ENCODE measurements at places on chromosomes 5 and 9.
A peak's percentile ranks its signal among the peaks of the same experiment; 100 is the strongest.

DNA sequence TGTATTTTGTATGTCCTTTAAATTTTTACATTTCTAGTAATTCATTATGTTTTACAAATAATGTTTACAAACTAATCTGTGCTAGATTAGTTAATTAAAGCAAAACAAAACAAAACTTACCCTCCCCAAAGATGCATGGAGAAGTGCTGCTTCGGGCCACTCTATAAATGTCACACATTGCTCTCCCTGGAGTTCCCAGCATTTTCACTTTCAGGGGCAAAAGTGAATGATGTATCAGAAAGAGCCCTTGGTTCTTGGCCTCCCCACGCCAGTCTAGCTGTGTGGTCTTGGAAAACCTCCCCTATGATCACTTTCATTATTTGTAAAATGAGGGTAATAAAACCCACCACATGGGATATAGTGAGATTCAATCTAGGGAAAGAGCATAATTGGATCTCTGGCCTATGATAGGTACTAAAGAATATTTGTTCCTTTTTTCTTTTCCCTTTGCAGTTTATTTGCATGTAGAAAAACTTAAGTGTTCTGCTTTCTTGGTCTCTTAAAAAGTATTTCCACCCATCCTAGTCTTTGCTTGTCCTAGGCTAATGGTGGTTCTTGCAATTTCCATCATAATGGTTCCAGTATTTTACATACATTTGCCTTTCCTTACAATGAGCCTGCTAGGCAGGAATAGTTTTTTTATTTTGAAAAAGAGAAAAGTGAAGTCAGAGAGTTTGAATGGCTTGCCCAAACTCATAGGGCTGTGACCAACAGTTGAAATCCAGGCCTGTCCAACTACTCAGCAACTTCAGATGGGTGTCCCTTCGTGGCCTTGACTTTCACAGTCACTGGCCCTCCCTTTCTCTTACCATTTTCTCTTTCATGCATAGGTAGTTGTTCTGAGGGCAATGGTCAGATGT is 184.5 kb upstream of the KLF4 start:
- DNase-seq = no peak

GRCh38 chr5:139884144-139884543 is 88.5 kb downstream of the PSD2 start:
- DNase-seq = no peak

DNA sequence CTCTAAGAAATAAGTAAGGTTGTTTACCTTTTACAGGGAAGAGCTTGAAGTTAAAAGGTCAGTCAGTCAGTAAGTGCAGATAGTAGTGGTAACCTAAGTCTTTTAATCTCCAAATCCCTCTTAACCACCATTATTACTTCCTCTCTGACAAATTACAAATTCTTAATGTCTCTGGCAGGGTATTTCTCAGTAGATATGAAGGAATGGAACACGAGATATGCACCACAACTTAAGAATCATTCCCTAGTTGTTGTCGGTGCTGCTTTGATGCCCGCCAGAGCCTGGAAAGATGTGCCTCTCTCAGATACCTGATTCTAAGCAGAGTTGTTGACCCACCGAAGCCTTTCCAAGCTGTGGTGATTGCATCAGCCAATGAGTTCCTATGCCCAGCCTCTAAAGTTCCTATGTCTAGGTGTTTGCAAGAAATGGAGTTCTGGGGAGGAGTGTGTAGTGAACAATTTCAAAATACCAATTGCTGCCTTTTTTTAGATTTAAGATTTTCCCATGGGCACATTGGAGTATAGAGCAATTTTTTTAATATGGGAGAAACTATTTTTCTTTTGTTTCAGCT is 78.5 kb downstream of the CD180 start:
- no peak for DNase-seq

DNA sequence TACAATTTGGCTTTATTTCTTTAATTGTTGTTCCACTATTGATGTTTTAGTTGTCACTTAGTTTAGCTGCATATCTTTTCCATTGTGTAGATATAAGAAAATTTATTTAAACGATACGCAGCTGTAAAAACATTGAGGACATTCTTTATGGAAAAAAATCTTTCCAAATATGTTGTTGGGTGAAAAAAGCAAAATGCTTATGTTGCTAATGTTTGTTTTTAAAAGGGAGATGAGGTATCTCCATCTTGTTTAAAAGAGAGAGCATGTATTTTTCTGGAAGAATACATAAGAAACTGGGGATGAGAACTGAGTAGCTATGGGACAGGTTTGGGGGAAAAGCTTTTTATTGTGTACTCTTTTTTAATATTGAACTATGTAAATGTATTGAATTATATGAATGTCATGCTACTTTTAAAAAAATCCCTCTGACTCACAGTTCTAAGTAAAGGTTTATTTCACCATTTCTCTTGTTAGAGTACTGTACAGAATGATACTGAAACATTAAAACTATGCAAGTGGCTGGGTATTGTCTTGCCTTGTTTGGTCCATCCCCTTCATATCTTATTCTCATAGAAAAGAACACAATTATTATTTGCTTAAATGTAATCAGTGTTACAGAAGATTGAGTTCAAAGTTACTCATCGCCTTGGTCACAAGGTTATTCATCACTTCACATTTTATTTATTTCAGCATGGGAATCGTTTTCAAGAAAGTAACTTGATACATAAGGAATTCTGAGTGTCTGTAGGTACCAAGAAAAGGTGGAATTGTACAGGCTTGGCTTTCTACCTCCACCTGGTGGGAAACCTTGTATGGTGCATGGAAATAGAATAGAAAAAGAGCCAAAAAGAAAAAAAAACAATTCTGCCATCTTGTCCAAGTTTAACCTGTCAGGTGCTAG is 85.8 kb downstream of the RIC1 start:
- peak; percentile 33 for DNase-seq

DNA sequence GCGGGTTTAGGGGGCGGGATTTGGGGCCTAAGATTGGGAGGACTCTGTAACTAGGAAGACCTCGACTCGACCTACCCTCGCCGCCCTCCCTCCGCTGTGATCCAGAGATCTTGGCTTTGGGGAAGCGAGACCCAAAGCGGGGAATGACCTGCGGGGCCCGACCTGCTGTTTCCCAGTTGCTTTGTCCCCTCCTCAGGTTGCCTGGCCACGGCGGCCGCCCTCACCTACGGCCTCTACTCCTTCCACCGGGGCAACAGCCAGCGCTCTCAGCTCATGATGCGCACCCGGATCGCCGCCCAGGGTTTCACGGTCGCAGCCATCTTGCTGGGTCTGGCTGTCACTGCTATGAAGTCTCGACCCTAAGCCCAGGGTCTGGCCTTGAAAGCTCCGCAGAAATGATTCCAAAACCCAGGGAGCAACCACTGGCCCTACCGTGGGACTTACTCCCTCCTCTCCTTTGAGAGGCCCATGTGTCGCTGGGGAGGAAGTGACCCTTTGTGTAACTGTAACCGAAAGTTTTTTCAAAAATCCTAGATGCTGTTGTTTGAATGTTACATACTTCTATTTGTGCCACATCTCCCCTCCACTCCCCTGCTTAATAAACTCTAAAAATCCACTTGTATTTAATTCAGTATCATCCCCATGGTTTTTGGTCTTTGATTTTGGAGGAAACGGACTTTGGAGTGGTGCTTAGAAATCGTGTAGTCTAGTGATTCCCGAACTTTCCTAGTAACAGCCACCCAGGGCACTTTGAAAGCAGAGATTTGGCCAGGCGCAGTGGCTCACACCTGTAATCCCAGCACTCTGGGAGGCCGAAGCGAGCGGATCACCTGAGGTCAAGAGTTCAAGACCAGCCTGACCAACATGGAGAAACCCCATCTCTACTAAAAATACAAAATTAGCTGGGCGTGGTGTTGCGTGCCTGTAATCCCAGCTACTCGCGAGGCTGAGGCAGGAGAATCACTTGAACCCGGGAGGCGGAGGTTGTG is 878 bp downstream of the HIGD2A start:
- DNase-seq = no peak

GRCh38 chr9:23537192-23538066 is 288.6 kb downstream of the ELAVL2 start:
- no peak for DNase-seq

DNA sequence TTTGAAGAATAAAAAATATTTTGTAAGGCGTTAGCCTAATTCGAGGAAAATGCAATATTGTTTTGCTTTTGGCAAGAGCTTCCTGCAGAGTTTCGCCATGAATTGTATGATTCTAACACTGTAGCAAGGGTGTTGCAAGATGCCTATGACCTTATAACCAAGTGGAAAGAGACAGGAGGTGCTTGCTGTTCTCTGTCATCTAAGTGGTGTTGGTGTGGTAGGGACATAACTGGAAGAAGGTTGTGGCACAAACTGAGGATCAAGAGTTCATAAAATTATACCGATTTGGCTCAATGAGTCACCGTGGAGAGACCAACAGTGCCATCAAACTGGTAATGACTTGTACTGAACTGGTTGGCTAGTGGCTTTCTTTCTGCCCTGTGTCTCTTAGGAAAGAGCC is 6.3 kb downstream of the STC2 start:
- no peak for DNase-seq

GRCh38 chr9:113427629-113428028 is 17.1 kb downstream of the C9orf43 start:
- no peak for DNase-seq

GRCh38 chr9:83449983-83450382 is 88.2 kb downstream of the FRMD3 start:
- DNase-seq = no peak
